ENCODE measurements at places on chromosomes 3 and 15.

- no peak for DNase-seq
- H3K27me3 ChIP-seq: no peaks in the 10 kb centered on the region
- no peak overlapping the region for H3K4me3 ChIP-seq
Observed at GRCh38 chr3:13078163-13078905, 5.1 kb upstream of the IQSEC1 start.

DNA sequence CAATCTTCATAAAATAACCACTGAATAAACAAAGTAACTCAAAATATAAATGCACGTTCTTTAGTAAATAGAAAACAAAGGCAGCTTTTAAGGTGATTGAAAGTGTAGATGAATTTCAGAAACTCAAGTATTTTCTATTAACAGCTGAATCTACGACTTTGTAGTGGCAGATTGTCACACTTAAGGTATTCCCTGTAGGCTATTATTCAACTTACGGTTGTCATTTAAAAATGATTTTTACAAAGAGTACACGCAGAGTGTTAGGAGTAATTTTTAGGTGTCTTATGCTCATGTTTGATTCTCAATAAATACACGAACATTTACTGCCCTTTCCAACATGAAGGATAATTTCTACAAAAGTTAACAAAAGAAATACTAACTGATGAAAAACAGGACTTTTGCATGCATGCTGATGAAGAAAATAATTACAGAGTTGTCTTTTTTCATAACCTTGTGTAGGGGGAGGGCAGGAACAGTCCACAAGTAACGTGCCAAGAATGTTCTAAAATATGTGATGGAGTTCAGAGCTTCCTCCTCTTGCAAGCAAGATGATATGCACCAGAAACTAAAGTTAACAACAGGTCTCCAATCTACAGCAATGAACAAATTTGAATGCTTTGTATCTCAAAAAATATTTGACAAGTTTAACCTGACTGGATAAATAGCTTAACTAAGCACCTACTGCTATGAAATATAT, 16.7 kb downstream of the DCBLD2 start:
- peaks cover 2% of the 10 kb centered on the region for H3K36me3 ChIP-seq
- no peaks in the 10 kb centered on the region for H3K27me3 ChIP-seq
- H3K27ac ChIP-seq: no peak overlapping the region
- DNase-seq: no peak

GRCh38 chr15:63035977-63036376, 6.6 kb upstream of the TPM1 start:
- no peak overlapping the region for H3K4me3 ChIP-seq
- DNase-seq: no peak
- no peaks in the 10 kb centered on the region for H3K27me3 ChIP-seq
- no peaks in the 10 kb centered on the region for H3K36me3 ChIP-seq
- H3K4me1 ChIP-seq: no peaks in the 10 kb centered on the region
- H3K27ac ChIP-seq: no peak overlapping the region

GRCh38 chr15:66237513-66238235, 15.9 kb downstream of the MEGF11 start:
- H3K4me1 ChIP-seq: no peaks in the 10 kb centered on the region
- DNase-seq: no peak
- no peak overlapping the region for H3K4me3 ChIP-seq
- no peaks in the 10 kb centered on the region for H3K36me3 ChIP-seq

DNA sequence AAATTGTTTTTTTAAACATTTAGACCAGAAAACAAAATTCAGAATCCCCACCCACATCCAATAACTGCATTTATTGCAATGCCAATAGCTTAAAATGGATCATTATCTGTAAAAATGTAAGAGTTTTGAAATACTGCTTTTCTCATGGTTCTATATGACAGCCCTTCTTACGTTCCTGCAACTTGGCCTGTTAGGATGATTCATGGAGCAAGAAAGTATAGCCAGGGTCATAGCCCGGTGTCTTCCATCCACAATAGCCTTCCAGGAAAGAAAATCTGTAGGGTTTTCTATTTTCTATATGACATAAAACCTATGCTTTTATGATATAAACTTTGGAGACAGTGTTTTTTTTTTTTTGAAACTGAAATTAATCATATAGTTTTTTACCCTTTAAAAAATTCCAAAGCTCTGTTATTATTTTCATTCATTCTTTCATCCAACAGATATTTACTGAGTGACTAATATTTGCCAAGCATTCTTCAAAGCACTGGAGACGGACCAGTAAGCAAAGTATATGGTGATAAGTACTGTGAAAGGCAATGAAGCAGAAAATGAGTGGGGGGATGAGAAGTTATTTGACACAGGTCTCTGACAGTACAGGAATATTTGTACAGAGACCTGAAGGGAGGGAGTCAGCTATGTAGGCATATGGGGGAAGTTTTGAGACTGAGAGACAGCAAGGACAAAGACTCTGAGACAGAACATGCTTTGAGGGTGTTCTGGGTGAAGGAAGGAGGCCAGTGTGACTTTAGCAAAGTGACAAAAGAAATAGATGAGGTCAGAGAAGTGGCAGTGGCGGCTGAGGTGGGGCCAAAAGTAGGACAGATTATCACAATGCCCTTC, 29.0 kb upstream of the SLC2A2 start:
- no peak overlapping the region for H3K27ac ChIP-seq
- no peaks in the 10 kb centered on the region for H3K4me1 ChIP-seq
- H3K4me3 ChIP-seq: no peak overlapping the region
- no peaks in the 10 kb centered on the region for H3K27me3 ChIP-seq

DNA sequence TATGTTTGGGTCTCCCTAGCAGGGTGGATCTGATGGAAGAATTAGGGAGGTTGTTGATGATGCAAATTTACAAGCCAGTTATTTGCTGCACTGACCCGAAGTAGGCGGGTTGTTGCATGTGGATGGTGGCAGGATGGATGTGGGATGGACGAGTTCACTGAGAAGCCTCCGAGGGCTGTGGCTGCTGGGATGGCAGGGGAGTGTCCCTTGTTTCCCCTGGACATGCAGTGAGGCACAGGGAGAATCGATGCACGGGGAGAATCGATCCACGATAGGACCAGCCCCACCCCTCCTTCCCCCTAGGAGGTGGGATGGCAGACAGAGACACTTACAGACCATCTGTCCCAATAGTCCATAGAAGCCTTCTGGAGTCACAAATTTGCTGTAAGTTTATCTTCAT, 31.0 kb upstream of the KLF13 start:
- H3K4me3 ChIP-seq: no peak overlapping the region
- no peak overlapping the region for H3K27ac ChIP-seq
- no peaks in the 10 kb centered on the region for H3K36me3 ChIP-seq
- no peak for DNase-seq
- no peaks in the 10 kb centered on the region for H3K27me3 ChIP-seq
- H3K4me1 ChIP-seq: peaks cover 12% of the 10 kb centered on the region

GRCh38 chr15:64749999-64750657, 25.3 kb downstream of the RBPMS2 start:
- H3K4me1 ChIP-seq: peaks cover 16% of the 10 kb centered on the region
- H3K27me3 ChIP-seq: no peaks in the 10 kb centered on the region
- no peak overlapping the region for H3K27ac ChIP-seq
- H3K4me3 ChIP-seq: no peak overlapping the region
- no peaks in the 10 kb centered on the region for H3K36me3 ChIP-seq

GRCh38 chr3:11820531-11821041, 26.1 kb downstream of the TAMM41 start:
- H3K4me1 ChIP-seq: no peaks in the 10 kb centered on the region
- H3K36me3 ChIP-seq: peaks cover 30% of the 10 kb centered on the region
- no peak overlapping the region for H3K4me3 ChIP-seq
- H3K27ac ChIP-seq: no peak overlapping the region
- no peaks in the 10 kb centered on the region for H3K27me3 ChIP-seq

- no peaks in the 10 kb centered on the region for H3K4me1 ChIP-seq
- DNase-seq: no peak
- H3K27me3 ChIP-seq: no peaks in the 10 kb centered on the region
- no peak overlapping the region for H3K27ac ChIP-seq
- no peaks in the 10 kb centered on the region for H3K36me3 ChIP-seq
Observed at GRCh38 chr3:160684368-160684740, 7.4 kb downstream of the ARL14 start.

GRCh38 chr3:69031635-69032034, 18.2 kb upstream of the EOGT start:
- H3K27ac ChIP-seq: no peak overlapping the region
- H3K4me1 ChIP-seq: no peaks in the 10 kb centered on the region
- no peak overlapping the region for H3K4me3 ChIP-seq
- DNase-seq: no peak
- peaks cover 79% of the 10 kb centered on the region for H3K36me3 ChIP-seq

GRCh38 chr3:44976002-44976815, at the start of the genes EXOSC7 and ZDHHC3:
Gene EXOSC7 (plus strand): TSS chr3:44976244. CDS start chr3:44976278, 34 bp downstream.
Gene ZDHHC3 (minus strand): TSS chr3:44976174. CDS start chr3:44959436, 16,738 bp downstream.
- H3K27ac ChIP-seq: peak within 1 kb of the TSS; percentile 67
- no peaks in the 10 kb centered on the region for H3K27me3 ChIP-seq
- peaks cover 3% of the 10 kb centered on the region for H3K36me3 ChIP-seq
- DNase-seq: peak; percentile 93
- H3K4me1 ChIP-seq: peaks cover 38% of the 10 kb centered on the region

GRCh38 chr3:42631620-42632019, 21.9 kb upstream of the ZBTB47 start:
- no peaks in the 10 kb centered on the region for H3K27me3 ChIP-seq
- no peak overlapping the region for H3K27ac ChIP-seq
- DNase-seq: no peak
- no peak overlapping the region for H3K4me3 ChIP-seq

GRCh38 chr3:84066915-84067314, 891.9 kb upstream of the CADM2 start:
- no peak overlapping the region for H3K27ac ChIP-seq
- no peak overlapping the region for H3K4me3 ChIP-seq
- no peak for DNase-seq
- H3K36me3 ChIP-seq: no peaks in the 10 kb centered on the region

GRCh38 chr3:151383956-151384355, 597 bp downstream of the P2RY12 start:
- no peak overlapping the region for H3K27ac ChIP-seq
- H3K4me3 ChIP-seq: no peak overlapping the region
- no peaks in the 10 kb centered on the region for H3K36me3 ChIP-seq
- DNase-seq: peak; percentile 48
- peaks cover 19% of the 10 kb centered on the region for H3K4me1 ChIP-seq

- no peaks in the 10 kb centered on the region for H3K4me1 ChIP-seq
- no peak overlapping the region for H3K4me3 ChIP-seq
- no peaks in the 10 kb centered on the region for H3K27me3 ChIP-seq
- DNase-seq: no peak
- H3K27ac ChIP-seq: no peak overlapping the region
- no peaks in the 10 kb centered on the region for H3K36me3 ChIP-seq
Observed at GRCh38 chr3:178483704-178484103, 52.5 kb upstream of the KCNMB2 start.

GRCh38 chr3:112734171-112734570, 93.2 kb upstream of the CCDC80 start:
- no peak for DNase-seq
- H3K27me3 ChIP-seq: no peaks in the 10 kb centered on the region
- no peaks in the 10 kb centered on the region for H3K36me3 ChIP-seq

GRCh38 chr3:122200661-122201060, 17.2 kb downstream of the CASR start:
- DNase-seq: peak; percentile 16
- H3K36me3 ChIP-seq: no peaks in the 10 kb centered on the region
- no peaks in the 10 kb centered on the region for H3K27me3 ChIP-seq
- H3K27ac ChIP-seq: no peak overlapping the region
- peaks cover 4% of the 10 kb centered on the region for H3K4me1 ChIP-seq
- no peak overlapping the region for H3K4me3 ChIP-seq

- no peak for DNase-seq
- no peaks in the 10 kb centered on the region for H3K27me3 ChIP-seq
Observed at GRCh38 chr3:50687127-50687751, 12.5 kb downstream of the DOCK3 start.

- H3K27me3 ChIP-seq: no peaks in the 10 kb centered on the region
- no peak for DNase-seq
- no peak overlapping the region for H3K27ac ChIP-seq
- no peaks in the 10 kb centered on the region for H3K36me3 ChIP-seq
Observed at GRCh38 chr3:159238646-159239045, 436.8 kb downstream of the MFSD1 start.

DNA sequence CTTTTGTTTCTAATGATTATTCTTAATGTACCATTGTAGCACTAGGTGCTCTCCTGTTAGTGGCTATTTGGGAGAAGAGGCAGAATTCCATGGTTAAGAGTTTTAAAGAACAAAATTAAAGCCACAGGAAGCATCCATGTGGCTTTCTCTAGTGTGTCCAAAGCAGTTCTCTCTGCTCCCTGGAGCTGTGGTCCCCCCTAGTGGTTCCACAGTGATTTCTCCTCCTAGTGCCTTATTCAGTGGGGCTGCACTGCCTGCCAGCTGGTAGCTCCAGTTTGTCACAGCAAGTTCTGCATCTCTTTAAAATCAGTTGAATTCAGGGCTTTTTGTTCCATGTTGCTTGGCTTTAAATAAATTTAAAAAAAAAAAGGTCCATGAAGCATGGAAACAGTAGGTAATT, 39.6 kb upstream of the FAM98B start:
- no peaks in the 10 kb centered on the region for H3K36me3 ChIP-seq
- no peaks in the 10 kb centered on the region for H3K4me1 ChIP-seq
- H3K27ac ChIP-seq: no peak overlapping the region
- no peaks in the 10 kb centered on the region for H3K27me3 ChIP-seq
- peak; percentile 57 for DNase-seq
- H3K4me3 ChIP-seq: no peak overlapping the region

DNA sequence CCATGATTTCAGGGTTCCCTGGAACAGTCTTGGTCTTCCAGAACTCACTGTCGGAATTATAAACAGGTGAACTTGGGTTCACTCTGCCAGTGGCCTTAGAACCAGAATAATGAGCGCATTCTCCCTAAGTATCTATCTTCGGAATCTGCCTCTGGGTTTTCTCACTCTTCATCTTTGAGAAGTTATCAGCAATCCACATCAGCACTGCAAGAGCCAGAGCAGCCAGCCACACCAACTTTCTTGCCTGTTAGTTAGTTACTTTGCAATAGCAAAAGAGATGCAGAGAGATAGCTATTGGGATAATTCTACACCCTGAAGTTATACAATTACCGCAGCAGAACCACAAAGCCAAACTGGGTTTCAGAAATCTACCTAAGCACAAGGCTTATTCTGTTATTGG, 25.8 kb downstream of the GLB1 start:
- no peak for DNase-seq
- no peak overlapping the region for H3K27ac ChIP-seq
- peaks cover 14% of the 10 kb centered on the region for H3K36me3 ChIP-seq

DNA sequence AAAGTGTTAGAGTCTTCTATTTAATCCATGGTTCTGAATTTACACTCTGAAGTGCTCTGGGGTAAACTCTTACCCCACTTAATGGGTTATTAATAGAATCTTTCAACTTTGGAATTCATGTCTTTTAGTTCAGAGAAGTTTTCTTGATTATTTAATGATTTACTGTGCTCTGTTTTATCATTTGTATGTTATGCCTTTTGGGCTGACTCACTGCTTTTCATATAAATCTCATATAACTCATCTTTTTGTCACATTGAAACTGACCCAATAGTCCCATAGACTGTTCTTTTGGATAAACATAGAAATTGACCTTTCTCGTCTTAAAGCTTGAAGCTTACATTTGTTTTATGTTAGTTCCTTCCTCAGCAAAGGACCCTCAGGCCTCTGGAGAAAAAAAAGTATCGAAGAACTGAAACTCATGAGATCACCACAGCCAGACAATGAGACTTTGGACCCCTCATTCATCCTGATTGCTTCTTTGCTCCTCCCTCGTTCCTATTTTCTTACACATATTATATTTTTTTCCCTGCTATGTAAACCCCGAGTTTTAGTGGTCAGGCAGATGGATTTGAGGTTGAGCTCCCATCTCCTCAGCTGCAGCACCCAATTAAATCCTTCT, 229.1 kb upstream of the CBLB start:
- no peak overlapping the region for H3K27ac ChIP-seq
- DNase-seq: no peak
- H3K4me1 ChIP-seq: no peaks in the 10 kb centered on the region
- no peaks in the 10 kb centered on the region for H3K36me3 ChIP-seq
- H3K4me3 ChIP-seq: no peak overlapping the region
- H3K27me3 ChIP-seq: no peaks in the 10 kb centered on the region

All from common myeloid progenitor, CD34-positive (primary cell).